ENCODE measurements at places on chromosomes 6 and 20.
A peak's percentile ranks its signal among the peaks of the same experiment; 100 is the strongest.

DNA sequence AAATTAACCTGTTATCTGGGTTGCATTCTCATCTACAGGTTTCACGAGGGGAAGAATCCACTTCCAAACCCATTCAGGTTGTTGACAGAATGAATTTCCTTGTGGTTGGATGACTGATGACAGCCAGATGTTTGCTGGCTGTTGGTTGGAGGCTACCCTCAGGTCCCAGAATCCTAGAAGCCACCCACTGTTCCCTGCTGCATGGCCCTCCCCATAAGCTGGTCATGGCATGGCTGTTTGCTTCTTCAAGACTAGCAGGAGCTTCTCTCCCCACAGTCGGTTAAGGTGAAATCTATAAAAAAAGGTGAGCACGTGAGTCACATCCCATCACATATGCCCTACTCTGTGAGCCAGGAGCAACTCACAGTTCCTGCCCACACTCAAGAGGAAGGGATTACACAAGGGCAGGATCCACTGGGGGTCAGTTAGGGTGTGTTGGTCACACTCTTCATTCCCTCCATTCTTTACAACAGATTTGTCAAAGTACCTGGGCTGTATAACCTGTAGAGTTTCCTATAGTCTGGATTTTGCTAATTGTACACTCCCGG, 19.5 kb upstream of the RPS10 start:
- DNase-seq: no peak

- DNase-seq: no peak
These were observed 94.0 kb upstream of the RALGAPA2 start for GRCh38 chr20:20806121-20807095.

GRCh38 chr20:24147479-24147878, 158.9 kb upstream of the GGTLC1 start:
- DNase-seq: no peak

GRCh38 chr6:137165375-137166246, 7.8 kb downstream of the IL22RA2 start:
- no peak for DNase-seq

DNA sequence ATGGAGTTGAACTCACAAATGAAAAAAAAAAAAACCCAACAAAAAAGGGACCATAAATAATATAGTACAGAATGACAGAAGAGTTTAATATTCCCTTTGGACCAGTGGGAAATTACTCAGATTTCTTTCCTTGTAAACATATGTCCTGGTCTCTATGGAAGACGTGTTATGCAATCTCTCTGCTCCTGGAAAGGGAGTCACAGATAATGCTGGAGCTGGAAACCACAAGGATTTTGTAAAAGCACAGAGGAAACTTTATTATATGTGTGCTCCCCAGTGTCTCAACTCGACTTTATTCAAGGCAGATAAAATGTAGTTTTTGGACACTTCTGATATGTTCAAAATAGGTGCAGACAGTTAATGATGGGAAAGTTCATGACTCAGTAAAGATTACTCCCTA, 88.1 kb upstream of the ZFP64 start:
- DNase-seq: no peak

- no peak for DNase-seq
These were observed 105.3 kb downstream of the CEBPB start for GRCh38 chr20:50295762-50296449.

- DNase-seq: no peak
These were observed 659 bp upstream of the GUCA1B start for GRCh38 chr6:42195415-42195814.

DNA sequence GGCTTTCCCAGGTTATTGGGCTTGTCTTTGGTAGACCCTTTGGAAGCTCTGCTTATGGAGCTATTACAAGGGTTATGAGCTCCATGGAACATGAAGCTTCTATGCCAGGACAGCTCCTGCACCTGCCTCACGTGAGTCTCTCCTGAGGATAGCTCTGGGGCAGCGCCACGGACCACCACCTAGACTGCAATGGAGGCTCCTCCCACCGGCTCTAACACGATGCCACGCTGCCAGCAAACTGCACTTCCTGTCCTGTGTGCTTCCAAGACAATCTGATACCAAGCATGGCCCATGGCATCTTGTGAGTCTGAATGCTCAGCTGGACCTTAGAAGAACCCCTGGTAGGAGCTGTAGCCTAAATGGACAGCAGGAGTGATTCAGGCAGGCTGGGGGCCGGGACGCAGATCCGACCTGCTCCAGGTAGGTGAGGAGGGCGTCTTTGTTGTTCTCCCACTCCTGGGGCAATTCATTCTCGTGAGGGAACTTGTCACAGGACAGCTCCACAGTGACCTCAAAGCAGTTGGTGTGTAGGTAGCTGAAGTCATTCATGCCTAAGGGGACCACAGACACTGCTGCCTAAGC, 5.5 kb downstream of the CPXM1 start:
- DNase-seq: no peak

GRCh38 chr6:114648847-114649246, 306.0 kb upstream of the HS3ST5 start:
- DNase-seq: no peak

GRCh38 chr6:134134654-134135053, 82.2 kb upstream of the SLC2A12 start:
- DNase-seq: no peak

GRCh38 chr20:16641511-16642023, 68.3 kb upstream of the KIF16B start:
- DNase-seq: no peak

DNA sequence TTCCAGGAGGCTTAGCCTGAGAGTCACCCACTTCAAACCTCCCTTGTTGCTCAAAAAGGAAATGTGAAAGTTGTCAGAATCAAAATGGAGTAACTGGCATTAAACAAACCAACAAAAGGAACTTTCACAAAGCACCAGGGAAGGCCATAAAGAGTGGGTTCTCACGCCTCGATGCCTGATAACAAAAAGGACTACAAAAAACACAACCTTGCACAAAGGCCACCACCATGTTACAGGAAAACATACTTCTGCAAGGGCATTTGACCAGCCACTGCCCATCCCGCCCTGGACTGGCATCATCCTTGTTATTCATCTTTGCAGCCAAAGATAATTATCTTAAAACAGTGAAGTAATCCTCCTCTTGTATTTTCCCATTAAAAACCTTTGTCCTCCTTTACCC, 34.8 kb downstream of the RNASET2 start:
- no peak for DNase-seq

- DNase-seq: no peak
These were observed 70.4 kb upstream of the SMIM28 start for GRCh38 chr6:138307352-138307751.

GRCh38 chr20:4673371-4674001, 48.2 kb upstream of the PRND start:
- no peak for DNase-seq

DNA sequence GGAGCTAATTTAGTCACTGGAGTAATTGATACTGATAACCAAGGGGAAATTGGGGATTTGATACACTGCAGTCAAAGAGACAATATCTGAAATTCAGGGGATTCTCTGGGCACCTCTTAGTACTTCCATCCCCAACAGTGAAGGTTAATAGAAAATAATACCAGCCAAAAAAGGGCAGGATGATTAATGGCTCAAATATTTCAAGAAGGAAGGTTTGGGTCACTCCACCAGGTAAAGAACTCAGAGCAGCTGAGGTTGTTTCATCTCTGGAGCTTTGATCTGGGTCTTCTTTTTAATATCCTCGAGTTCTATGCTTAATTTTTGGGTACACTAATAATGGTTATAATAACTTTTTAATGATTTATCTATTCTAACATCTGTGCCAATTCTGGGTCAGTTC, 70.8 kb downstream of the CDKAL1 start:
- DNase-seq: no peak

DNA sequence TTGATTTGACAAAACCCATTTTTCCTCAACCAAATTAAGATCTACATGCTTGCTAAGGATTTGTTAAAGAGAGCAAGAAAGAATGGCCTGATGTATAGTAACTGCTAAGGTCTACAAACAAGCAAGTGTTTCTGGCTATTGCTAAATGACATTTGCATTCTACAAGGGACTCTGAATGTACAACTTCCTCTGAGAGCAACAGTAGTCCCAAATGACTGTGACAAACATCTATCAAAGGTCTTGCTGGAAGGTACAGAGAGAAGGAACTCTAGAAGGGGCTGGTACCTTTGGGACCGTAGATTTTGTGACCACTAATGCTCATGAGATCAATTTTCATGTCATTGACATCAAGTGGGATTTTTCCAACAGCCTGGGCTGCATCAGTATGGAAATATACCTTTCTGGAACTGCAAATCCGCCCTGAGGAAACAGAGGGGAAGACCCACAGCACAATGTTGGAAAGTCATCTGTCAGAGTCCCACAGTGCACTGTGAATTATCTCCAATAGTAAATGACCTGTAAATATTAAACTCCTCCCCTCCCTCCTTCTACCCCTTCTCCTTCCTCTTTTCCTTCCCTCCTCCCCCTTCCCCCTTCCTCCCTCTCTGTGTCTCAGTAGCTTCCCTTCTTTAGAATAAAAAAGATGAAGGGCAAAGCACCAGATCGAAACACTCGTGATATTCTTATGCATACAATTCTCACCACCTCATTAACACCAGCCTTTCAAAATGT, 15.9 kb upstream of the CPNE1 start:
- no peak for DNase-seq

GRCh38 chr6:138667408-138667807, 106.2 kb upstream of the CCDC28A start:
- DNase-seq: no peak

DNA sequence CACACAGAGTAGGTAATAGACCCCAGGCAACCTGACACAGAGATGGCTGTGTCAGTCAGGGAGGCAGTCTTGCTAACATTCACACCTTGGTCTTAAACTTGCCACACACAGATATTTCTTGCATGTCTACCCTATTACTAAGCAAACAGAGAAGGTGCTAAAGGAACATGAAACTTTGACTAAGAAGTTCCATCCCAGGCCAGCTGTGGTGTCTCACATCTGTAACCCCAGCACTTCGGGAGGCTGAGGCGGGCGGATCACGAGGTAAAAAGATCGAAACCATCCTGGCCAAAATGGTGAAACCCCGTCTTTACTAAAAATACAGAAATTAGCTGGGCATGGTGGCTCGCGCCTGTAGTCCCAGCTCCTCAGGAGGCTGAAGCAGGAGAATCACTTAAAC, 222.4 kb upstream of the JARID2 start:
- no peak for DNase-seq

GRCh38 chr6:52435345-52435744, 15.2 kb downstream of the EFHC1 start:
- DNase-seq: no peak

- no peak for DNase-seq
These were observed 95.7 kb downstream of the PAX1 start for GRCh38 chr20:21801193-21801592.

- DNase-seq: no peak
These were observed 239.1 kb downstream of the CDC5L start for GRCh38 chr6:44626616-44627015.

GRCh38 chr6:163705923-163706322, 291.4 kb downstream of the QKI start:
- no peak for DNase-seq

DNA sequence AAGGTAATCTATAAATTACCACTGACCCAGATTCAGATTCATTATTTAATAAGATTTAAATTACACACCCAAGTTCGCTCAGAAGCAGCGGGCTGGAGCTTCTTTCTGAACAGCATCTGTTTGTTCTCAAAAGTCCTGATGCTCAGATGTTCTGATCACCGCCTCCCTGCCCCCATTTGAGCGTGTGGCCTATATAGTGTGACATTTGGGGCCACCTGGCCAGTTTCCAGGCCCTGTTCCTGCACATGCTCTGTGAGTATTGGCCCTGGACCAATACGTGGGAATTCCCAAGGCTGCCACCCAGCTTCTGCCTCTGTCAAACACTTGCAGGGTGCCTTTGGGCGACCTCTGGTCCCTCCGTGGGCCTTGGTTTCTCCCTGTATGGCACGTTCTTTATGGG, 228.8 kb downstream of the TFAP2C start:
- peak; percentile 25 for DNase-seq

DNA sequence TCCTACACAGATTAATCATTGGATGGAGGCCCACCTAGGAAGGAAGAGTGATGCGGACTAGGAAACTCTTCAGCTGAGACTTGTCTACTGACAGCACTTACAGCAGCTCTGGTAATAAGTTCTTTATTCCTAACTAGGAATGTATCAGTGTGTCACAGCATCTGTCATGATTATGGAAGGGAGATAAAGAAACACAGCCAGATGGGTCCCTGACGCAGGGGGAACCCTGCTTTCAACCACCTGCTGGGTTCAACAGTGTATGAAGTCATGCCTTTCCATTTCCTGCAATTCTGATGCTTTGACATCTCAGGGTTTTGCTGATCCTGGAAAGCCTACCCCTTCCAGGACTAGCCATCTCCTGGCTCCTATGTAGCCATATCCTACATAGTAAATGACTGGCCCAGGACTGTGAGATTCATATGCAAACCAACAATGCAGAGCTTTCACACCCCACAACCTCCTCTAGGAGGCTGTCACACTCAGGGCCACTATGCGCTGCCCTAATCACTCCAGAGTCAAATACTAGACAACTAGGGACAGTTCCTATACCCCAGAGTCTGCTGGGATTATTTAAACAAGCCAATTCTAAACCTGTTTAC, 29.0 kb upstream of the MANEA start:
- no peak for DNase-seq

- no peak for DNase-seq
These were observed 47.7 kb downstream of the COL19A1 start for GRCh38 chr6:69914015-69914485.

- DNase-seq: no peak
These were observed 92.4 kb downstream of the PRND start for GRCh38 chr20:4813863-4814695.

GRCh38 chr6:133115946-133116345, 125.2 kb upstream of the EYA4 start:
- no peak for DNase-seq

DNA sequence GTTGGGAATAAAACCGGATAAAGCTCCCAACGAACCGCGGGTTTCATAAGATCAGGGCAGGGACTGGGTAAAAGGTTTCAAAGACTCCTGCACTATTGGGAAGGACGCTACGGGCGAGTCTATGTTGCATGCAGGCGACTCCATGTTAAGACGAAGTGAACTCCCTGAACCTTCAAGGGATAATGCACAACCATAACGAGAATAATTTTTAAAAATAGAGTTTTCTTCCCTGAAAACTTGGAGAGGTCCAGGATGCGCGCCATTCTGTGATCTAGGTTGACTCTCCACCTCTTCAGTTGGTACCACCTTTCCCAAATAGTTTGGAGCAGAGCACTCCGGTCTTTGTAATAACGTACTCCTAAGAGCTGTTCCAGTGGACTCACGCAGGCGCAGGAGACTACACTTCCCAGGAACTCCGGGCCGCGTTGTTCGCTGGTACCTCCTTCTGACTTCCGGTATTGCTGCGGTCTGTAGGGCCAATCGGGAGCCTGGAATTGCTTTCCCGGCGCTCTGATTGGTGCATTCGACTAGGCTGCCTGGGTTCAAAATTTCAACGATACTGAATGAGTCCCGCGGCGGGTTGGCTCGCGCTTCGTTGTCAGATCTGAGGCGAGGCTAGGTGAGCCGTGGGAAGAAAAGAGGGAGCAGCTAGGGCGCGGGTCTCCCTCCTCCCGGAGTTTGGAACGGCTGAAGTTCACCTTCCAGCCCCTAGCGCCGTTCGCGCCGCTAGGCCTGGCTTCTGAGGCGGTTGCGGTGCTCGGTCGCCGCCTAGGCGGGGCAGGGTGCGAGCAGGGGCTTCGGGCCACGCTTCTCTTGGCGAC, at the start of gene TPX2:
TPX2 (plus strand) TSS at position 562 of the 821 bp plus-strand sequence. CDS start 18,187 bp downstream, outside the sequence.
- DNase-seq: peak; percentile 90

- no peak for DNase-seq
These were observed 104.5 kb downstream of the IBTK start for GRCh38 chr6:82143041-82143481.
